Thyroid gland (tissue), 4 donors: ENCODE measurements at places on chromosomes 12 and 14.

DNA sequence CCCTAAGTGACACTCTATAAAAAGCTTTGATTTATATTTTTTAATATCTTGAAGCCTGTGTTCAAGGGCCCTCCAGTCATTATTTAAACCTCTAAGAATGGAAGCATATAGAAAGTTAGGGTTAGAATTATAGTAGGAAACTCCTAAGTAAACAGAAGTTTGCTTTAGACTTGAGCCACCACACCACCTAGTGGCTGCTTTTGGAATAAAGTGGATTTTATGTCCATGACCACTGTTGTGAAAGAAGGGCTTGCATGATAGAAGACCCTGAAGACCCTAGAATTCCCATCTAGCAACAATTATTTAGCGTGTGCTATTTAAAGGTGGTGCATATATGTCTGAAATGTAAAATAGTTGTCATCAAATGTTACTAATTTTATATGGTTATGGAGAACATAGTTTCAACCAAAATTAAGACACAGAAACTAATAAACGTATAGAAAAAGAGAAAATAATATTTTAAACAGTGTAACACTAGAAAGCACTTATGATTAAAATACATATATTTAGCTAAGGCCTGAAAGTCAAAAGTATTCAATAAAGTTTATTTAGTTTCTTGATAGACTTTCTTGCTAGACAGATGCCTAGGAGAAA is 21.3 kb downstream of the LRRIQ1 start:
- no peaks in the 10 kb centered on the region for H3K36me3 ChIP-seq
- H3K4me1 ChIP-seq, result no peaks in the 10 kb centered on the region
- no peak overlapping the region for H3K27ac ChIP-seq
- H3K27me3 ChIP-seq, result no peaks in the 10 kb centered on the region
- peak; percentile 12 for DNase-seq

DNA sequence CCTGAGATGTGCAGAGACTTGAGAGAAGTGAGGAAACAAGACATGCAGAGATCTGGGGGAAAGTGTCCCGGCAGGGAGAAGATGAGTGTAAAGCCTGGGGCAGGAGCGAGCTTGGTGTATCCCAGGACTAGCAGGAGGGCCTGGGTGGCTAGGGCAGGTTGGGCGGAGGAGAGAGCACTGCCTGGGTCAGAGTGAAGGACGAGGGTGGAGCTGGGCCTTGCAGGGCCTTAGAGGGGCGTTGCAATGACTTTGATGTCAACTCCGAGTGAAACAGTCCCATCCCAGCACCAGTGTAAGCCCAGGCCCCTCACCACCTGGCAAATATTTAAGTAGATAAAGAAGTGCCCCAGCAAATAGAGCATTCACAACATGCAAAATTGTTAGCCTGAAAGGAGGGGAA is 24.2 kb upstream of the RFLNA start:
- H3K4me1 ChIP-seq, result no peaks in the 10 kb centered on the region
- H3K27me3 ChIP-seq, result no peaks in the 10 kb centered on the region
- no peak for DNase-seq
- H3K36me3 ChIP-seq, result no peaks in the 10 kb centered on the region

DNA sequence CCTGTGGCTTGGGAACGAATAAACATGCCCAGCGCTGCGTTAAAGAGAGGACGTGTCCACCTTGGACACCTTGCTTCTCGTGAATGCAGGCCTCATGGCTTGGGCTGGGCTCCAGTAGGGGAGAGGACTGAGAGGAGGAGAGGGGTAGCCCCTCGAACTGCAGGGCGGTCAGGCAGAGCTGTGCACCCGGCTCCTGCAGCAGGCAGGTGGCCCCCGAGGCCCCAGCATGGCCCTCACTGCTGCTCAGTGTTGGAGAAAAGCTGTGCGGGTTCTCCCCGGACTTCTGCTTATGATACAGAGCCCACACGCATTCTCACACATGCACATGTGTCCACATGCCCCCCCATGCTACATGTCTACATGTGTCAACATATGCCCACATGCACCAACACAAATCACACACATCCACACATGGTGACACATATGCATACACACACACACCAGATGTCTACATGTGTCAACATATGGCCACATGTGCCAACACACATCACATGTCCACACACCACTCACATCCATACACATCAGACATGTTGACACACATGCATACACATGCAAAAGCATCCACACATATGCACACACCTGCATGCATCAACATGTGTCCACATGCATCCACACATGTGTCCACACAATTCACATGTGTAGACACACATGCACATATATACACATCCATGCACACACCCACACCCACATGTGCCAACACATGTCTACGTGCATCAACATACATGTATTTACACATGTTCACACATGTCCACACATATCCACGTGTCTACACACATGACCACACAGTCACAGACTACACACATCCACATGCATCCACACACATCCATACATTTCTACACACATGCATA is 3.0 kb downstream of the ADGRD1 start:
- no peaks in the 10 kb centered on the region for H3K27me3 ChIP-seq
- H3K27ac ChIP-seq, result no peak overlapping the region
- no peak overlapping the region for H3K4me3 ChIP-seq
- H3K4me1 ChIP-seq, result peaks cover 13% of the 10 kb centered on the region

- no peaks in the 10 kb centered on the region for H3K27me3 ChIP-seq
- H3K4me1 ChIP-seq, result no peaks in the 10 kb centered on the region
- H3K27ac ChIP-seq, result no peak overlapping the region
- no peak overlapping the region for H3K4me3 ChIP-seq
- DNase-seq, result no peak
Observed at GRCh38 chr14:68111097-68111852, 291.7 kb downstream of the RAD51B start.

DNA sequence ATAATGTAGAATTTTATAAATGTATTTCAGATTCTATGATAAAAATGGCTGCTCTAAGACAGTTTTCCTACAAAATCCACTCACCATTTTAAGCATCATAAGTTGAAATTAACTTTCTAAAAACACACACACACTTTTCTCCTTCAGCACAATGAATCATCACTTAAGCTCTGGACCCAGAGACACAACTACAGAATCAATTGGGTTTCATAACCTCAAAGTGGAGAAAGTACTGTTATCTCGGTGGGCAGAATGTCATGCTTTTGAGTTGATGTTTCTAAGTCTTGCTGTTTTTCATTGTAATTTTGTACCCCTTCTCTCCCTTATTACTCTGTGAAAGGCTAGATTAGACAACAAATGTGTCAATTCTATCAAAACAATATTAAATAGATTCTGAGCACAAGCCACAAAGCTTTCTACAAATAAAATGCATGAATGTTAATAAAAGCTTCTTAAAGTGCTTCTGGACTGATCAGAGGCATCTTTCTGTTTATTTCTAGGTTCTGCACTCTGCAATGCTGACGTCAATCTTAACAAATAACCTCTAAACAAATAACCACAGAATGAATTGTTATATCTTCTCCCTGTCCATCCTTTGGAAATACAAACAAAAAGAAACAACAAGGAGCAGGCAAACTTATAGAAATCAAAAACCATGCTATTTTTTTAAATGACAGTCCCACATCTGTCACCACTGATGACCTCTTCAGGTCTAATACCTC is 8.2 kb downstream of the IPO8 start:
- H3K4me3 ChIP-seq, result no peak overlapping the region
- H3K27ac ChIP-seq, result no peak overlapping the region
- H3K36me3 ChIP-seq, result no peaks in the 10 kb centered on the region
- no peaks in the 10 kb centered on the region for H3K4me1 ChIP-seq
- no peak for DNase-seq
- no peaks in the 10 kb centered on the region for H3K27me3 ChIP-seq
